ENCODE measurements at places on chromosomes 2 and 18. TPM values are rescaled to one million over a fixed set of nuclear protein-coding genes. Genes with fewer than 3 reads are reported as not detected.
A peak's percentile ranks its signal among the peaks of the same experiment; 100 is the strongest.

FKBP1B gene
- 3.3 TPM for total RNA-seq

VWC2L gene
- total RNA-seq: not detected

CROCC2 gene
- under 0.01 TPM for total RNA-seq

ERBB4 gene
- total RNA-seq: not detected

ANO7 gene
- total RNA-seq: 1.2 TPM

ANKRD30B gene
- 11.5 TPM for total RNA-seq

CGREF1 gene
- total RNA-seq: 6.8 TPM

SKA1 gene
- total RNA-seq: 2.9 TPM

RETSAT gene
- total RNA-seq: 41.6 TPM

DNA sequence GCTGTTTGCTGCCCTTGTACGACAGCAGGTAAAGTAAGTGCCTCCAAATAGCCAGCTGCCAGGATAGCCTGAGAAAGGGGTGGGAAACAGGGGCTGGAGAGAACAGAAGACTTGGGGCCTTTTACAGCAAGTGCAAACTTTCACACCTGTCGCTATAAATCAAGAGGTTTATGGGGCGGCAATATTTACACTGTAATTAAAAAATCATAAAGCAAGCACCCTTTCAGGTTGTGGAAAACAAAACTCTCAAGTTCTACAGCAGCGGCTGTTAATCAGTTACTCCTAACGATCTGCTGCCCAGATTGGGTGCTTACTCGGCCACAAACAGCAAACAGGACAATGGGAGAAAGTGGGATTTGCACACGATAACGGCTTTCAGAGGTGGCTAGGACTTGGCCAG, 359.5 kb upstream of the ETAA1 start:
- H3K4me3 ChIP-seq: no peak overlapping the region
- H3K36me3 ChIP-seq: no peaks in the 10 kb centered on the region
- H3K4me1 ChIP-seq: no peaks in the 10 kb centered on the region
- DNase-seq: no peak
- no peak overlapping the region for H3K27ac ChIP-seq
- H3K27me3 ChIP-seq: no peaks in the 10 kb centered on the region

GRCh38 chr2:20421988-20422370, 24.9 kb upstream of the RHOB start:
- peaks cover 33% of the 10 kb centered on the region for H3K4me1 ChIP-seq
- H3K36me3 ChIP-seq: no peaks in the 10 kb centered on the region
- H3K27me3 ChIP-seq: no peaks in the 10 kb centered on the region
- peak; percentile 91 for DNase-seq
- peak overlapping the region; percentile 23 for H3K4me3 ChIP-seq
- H3K27ac ChIP-seq: no peak overlapping the region

DNA sequence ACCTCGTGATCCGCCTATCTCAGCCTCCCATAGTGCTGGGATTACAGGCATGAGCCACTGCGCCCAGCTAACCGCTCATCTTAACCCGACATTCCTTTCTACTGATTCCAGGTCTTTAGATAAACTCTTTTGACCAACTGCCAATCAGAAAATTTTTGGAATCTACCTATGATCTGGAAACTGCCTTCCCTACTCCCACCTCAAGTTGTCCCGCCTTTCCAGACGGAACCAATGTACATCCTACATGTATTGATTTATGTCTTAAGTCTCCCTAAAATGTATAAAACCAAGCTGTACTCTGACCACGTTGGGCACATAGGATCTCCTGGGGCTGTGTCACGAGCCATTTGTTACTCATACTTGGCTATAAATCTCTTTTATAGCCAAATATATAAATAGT, 3.2 kb upstream of the NEU2 start:
- no peak overlapping the region for H3K4me3 ChIP-seq
- peak overlapping the region; percentile 67 for H3K27ac ChIP-seq
- no peaks in the 10 kb centered on the region for H3K27me3 ChIP-seq
- H3K36me3 ChIP-seq: no peaks in the 10 kb centered on the region
- peaks cover 32% of the 10 kb centered on the region for H3K4me1 ChIP-seq

- H3K27me3 ChIP-seq: peaks cover 46% of the 10 kb centered on the region
- H3K4me3 ChIP-seq: peak overlapping the region; percentile 68
- no peaks in the 10 kb centered on the region for H3K36me3 ChIP-seq
- peaks cover 16% of the 10 kb centered on the region for H3K4me1 ChIP-seq
Measured at GRCh38 chr2:66575625-66576310, 140.8 kb downstream of the MEIS1 start.

GRCh38 chr2:48723129-48723528, 32.4 kb downstream of the LHCGR start:
- H3K4me1 ChIP-seq: peaks cover 9% of the 10 kb centered on the region
- no peak overlapping the region for H3K4me3 ChIP-seq
- H3K36me3 ChIP-seq: no peaks in the 10 kb centered on the region

- H3K4me1 ChIP-seq: peaks cover 5% of the 10 kb centered on the region
- no peaks in the 10 kb centered on the region for H3K36me3 ChIP-seq
- no peak for DNase-seq
Measured at GRCh38 chr2:144349674-144350073, 170.2 kb downstream of the ZEB2 start.

DNA sequence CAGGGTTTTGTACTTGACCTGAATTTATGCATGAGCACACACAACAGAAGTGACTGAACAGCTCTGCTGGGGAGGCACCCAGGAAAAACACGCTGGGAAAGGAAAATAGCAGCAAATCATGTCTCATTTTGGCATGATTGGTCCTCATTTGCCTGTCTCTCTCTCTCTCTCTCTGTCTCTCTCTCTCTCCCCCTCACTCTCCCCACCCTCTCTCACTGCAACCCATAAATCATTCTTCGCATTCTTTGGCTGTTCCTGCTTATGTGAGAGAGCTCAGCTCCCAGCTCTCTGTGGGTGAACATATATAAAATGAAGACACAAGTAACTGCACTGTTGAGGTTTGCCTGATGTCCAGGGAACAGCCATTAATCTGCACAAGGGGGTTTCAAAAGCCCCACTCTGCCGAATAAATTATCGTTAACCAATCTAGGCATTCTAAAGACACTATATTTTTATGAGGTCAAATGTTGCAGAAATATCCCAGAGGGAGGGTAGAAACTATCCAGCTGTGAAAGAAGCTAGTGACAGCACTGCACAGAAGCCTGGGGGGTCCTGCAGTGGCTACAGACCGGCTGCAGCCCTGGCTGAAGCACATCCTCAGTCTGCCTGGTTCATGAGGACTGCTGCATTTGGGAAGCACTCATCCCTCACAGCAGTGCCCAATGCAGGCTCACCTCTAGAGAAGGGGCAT, 260.3 kb downstream of the AFF3 start:
- DNase-seq: peak; percentile 88
- H3K36me3 ChIP-seq: no peaks in the 10 kb centered on the region
- no peaks in the 10 kb centered on the region for H3K27me3 ChIP-seq
- H3K4me1 ChIP-seq: peaks cover 54% of the 10 kb centered on the region
- peak overlapping the region; percentile 95 for H3K27ac ChIP-seq
- no peak overlapping the region for H3K4me3 ChIP-seq

- H3K4me3 ChIP-seq: no peak overlapping the region
- peaks cover 8% of the 10 kb centered on the region for H3K4me1 ChIP-seq
- H3K36me3 ChIP-seq: no peaks in the 10 kb centered on the region
- H3K27me3 ChIP-seq: no peaks in the 10 kb centered on the region
- no peak for DNase-seq
Measured at GRCh38 chr2:119174993-119175347, 16.4 kb upstream of the C1QL2 start.

DNA sequence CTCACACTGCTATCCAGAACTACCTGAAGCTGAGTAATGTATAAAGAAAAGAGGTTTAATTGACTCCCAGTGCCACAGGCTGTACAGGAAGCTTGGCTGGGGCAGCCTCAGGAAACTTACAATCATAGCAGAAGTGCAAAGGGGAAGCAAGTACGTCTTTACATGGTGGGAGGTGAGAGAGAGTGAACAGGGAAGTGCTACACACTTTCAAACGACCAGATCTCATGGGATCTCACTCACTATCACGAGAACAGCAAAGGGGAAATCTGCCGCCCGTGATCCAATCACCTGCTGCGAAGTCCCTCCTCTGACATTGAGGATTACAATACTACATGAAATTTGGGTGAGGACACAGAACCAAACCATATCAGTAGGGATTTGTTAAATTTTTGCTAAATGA, 150.4 kb upstream of the NXPH2 start:
- no peak overlapping the region for H3K27ac ChIP-seq
- H3K4me1 ChIP-seq: no peaks in the 10 kb centered on the region
- DNase-seq: no peak

- H3K27ac ChIP-seq: no peak overlapping the region
- H3K4me3 ChIP-seq: no peak overlapping the region
- H3K4me1 ChIP-seq: no peaks in the 10 kb centered on the region
- H3K27me3 ChIP-seq: peaks cover 10% of the 10 kb centered on the region
- H3K36me3 ChIP-seq: no peaks in the 10 kb centered on the region
- peak; percentile 55 for DNase-seq
Measured at GRCh38 chr2:230927711-230928341, 2.8 kb upstream of the GPR55 start.

DNA sequence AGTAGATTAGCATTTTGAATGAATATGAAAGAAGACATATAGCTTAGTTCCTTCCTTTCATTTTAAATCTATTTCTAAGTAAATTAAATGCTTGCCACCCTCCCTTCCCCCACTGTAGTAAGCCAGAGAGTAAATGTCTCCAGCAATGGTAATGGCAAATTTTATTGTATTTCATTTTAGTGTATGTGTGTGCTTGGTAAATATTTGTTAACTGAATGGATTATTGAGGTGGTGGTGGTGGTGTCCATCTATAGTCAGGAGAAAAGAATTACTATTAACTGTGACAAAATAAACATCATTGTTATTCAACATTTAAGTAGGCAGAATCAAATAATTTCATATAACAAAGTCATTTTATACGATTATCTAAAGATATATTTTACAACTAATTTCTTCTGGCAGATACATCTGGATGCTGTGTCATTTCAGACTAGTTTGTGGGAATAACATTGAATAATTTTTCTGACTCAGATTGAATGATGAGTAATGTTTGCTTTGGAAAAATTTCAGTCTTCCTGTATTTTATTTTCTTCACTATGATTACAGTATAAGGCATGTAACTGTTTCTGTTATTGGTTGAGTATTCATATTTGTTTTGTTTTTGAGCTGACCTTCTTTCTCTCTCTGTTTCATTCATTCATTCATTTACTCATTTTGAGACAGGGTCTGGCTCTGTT, 18.3 kb downstream of the ASXL3 start:
- H3K4me1 ChIP-seq: peaks cover 7% of the 10 kb centered on the region
- no peaks in the 10 kb centered on the region for H3K36me3 ChIP-seq
- H3K27me3 ChIP-seq: no peaks in the 10 kb centered on the region

- no peaks in the 10 kb centered on the region for H3K4me1 ChIP-seq
- peak overlapping the region; percentile 65 for H3K4me3 ChIP-seq
- DNase-seq: no peak
- no peak overlapping the region for H3K27ac ChIP-seq
- no peaks in the 10 kb centered on the region for H3K36me3 ChIP-seq
- peaks cover 6% of the 10 kb centered on the region for H3K27me3 ChIP-seq
Measured at GRCh38 chr2:38960609-38961320, 71.1 kb downstream of the ARHGEF33 start.

DNA sequence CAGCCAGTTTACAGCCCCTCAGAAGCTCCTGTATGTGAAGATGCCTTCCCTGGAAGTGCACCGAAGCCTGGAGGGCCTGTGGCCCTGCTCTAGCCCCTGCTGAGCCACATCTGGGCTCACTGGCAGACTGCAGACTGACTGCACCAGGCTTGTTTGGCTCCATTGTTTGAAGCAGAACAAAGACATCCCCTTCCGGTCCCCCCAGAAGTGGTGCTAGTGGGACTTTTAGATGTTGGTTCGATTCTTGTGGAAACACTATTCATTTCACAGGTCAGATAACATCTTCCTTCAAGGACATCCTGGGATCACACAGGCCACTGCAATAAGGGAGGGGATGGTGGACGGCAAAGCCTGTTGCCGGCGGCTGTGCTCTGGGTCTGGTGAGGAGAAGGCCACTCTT, 57.8 kb upstream of the CBLN2 start:
- H3K36me3 ChIP-seq: no peaks in the 10 kb centered on the region
- no peaks in the 10 kb centered on the region for H3K4me1 ChIP-seq
- H3K27me3 ChIP-seq: no peaks in the 10 kb centered on the region
- no peak for DNase-seq
- no peak overlapping the region for H3K27ac ChIP-seq
- no peak overlapping the region for H3K4me3 ChIP-seq

GRCh38 chr2:231614559-231615057, 21.9 kb downstream of the TEX44 start:
- H3K36me3 ChIP-seq: no peaks in the 10 kb centered on the region
- H3K27ac ChIP-seq: peak overlapping the region; percentile 61
- H3K4me1 ChIP-seq: peaks cover 28% of the 10 kb centered on the region
- H3K4me3 ChIP-seq: peak overlapping the region; percentile 71

- H3K4me1 ChIP-seq: no peaks in the 10 kb centered on the region
- H3K27ac ChIP-seq: no peak overlapping the region
- DNase-seq: no peak
- H3K36me3 ChIP-seq: no peaks in the 10 kb centered on the region
- H3K4me3 ChIP-seq: no peak overlapping the region
Measured at GRCh38 chr18:13984080-13984479, 68.7 kb upstream of the MC2R start.

DNA sequence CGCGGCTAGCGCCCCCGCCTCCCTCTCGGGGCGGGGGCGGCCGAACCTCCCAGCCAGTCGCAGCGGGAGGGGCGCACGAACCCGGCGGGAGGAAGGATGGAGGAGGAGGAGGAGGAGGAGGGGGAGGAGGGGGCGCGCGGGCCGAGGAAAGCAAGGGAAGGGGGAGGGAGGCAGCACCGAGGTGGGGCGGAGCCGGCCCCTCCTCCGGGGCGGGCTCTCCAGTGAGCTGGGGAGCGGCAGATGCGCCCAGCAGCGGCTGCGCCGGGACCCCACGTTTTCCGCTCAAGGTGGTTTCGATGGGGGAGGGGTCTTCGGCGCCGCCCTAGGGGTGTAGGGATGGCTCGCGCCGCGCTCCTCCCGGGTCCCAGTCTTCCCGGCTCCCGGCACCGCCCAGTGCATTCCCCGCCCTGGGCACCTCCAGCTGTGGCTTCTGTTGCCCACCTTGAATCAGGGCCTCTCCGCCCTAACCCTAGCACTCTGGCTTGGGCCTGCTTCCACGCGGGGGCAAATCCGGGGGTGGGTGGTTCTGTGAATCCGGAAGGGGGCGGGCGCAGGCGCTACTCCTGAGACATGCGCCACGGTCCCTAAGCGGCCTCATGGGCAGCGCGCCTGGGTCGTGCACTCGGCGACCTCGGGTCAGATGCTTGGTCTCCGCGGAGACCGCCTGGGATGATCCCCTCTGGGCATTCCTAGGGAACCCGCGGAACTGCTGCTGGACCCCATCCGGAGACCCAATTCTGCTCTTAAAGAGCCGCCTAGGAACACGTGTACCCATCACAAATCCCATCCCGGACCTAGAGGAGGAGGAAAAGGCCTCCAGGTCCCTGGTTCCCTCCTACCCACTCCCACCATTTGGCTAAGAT, at the start of gene FBXO41:
TSS of gene FBXO41 (minus strand) at position 183 of the 863 bp plus-strand sequence. CDS start 14,848 bp downstream, outside the sequence.
- peaks cover 3% of the 10 kb centered on the region for H3K4me1 ChIP-seq
- no peak within 1 kb of the TSS for H3K27ac ChIP-seq
- H3K4me3 ChIP-seq: peak within 1 kb of the TSS; percentile 67

DNA sequence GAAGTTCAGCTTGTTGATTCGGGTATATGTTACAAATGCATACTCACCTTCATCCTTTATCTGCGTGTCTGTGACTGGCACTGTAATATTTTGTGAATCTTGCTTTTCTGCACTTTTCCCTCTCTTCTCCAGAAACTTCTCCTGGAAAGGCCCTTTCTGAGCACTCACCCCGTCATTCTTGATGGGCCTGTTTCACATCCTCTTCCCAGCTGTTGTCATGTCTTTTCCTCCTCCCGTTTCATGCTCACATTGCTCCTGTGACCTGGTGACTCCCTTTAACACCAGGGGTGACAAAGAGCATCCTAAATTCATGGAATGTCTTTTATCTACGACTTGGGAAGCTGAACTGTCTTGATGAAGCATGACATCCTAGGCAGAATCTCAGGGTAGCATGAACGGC, 65.8 kb downstream of the CD8B2 start:
- no peak for DNase-seq
- H3K4me1 ChIP-seq: no peaks in the 10 kb centered on the region
- no peak overlapping the region for H3K4me3 ChIP-seq
- no peaks in the 10 kb centered on the region for H3K27me3 ChIP-seq
- no peaks in the 10 kb centered on the region for H3K36me3 ChIP-seq
